ENCODE measurements at places on chromosomes 5 and 9.

- DNase-seq = no peak
Observed at GRCh38 chr9:93460689-93461413, 7.5 kb upstream of the FAM120AOS start.

- no peak for DNase-seq
Observed at GRCh38 chr5:6305853-6306252, 72.5 kb downstream of the MED10 start.

DNA sequence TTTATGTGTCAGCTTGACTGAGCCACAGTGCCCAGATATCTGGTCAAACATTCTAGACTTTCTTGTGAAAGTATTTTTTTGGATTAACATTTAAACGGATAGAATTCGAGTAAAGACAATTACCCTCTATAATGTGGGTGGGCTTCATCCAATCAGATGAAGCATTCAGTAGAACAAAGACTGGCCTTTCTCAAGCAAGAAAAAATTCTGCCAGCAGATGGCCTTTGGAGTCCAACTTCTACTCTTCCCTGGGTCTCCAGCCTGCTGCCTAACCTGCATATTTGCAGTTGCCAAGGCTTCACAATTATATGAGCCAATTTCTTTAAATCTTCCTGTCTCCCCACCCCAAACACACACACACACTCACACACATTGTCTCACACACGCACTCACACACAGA, 86.4 kb downstream of the MED10 start:
- DNase-seq = no peak

DNA sequence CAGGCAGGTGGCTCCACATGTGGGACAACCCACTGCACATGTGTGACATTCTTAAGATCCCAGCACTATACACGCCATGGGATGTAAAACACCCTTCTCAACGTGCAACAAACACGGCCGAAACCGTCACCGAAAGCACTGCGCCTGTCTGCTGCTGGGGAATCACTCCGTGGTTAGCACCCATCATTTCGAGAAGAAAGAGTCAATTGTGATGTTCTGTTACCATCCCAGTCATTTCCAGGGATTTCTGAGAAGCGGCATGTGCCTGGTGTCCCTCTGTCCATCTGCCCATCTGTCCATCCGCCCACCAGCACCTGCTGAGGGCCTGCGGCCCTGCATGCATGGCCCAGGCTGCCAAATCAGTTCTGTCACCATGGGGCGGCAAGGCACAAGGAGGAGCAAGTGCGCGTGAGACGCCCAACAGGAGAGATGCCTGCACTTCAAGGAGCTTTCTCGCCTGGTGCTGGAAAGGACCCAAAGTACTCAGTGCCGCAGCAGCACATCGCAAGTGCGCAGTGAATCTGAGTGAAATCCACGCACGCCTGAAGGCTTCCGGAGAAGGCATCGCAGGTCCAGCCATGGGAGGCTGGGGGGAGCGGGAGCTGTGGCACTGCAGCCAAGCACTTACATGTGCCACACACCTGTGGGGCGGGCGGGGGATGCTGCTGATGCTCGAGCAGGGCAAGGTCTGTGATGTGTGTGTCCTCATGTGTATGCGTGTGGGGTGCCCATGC, 38.0 kb downstream of the VAV2 start:
- DNase-seq = no peak

DNA sequence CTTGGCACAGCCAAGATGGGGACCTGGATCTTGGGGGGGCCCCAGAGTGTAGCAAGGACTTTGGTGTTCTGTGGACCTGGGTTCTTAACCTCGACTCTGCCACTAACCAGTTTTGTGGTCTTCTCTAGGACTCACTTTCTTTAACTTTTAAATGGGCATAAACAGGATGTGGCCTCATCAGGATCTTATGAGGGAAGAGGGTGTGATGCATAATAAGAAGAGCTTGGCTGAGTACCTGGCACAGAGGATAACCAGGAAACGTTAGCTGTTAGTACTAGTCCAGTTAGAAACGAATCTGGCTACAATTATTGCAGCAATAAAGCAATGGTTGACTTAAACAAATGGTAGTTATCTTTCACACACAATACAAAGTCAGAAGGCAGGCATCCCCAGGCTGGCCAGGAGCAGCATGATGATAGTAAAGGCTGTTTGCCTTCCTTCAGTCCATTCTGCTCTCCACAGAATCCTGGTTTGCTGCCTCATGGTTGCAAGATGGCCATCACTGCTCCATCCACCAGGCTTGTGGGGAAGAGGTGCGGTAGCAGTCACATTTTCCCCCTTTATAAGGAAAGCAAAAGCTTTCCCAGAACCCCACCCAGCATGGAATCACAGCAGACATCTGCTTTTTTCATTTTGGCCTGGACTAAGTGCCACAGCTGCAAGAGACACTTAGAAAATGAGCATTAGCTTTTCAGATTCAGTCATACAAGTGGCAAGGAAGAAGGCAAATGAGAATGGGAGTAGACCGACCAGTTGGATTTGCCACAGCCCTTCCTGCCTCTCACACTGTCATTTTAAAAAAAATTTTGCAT, 225.0 kb downstream of the AOPEP start:
- DNase-seq = no peak

DNA sequence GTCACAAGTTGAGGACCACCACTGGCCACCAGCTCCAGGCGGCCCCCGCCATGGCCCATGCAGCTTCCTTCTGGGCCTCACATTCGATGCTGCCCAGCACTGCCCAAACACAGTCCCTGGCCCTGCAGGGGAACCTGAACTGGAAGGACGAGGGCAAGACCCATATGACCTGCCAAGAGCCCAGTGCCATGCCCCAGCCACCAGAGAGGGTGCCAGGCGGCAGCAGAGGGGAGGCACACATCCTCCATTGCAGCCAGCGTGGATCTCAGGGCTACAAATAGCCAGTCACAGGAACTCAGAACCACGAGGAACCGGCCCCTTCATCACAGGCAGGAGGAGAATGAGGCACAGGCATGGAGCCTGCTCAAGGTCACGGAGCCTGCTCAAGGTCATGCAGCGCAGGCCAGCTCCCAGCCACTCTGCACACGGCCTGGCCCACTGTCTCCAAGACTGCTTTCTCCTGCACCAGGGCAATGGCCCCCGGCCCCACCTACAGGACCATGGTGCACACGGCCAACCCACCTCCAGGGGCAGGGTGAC, 69.6 kb downstream of the SEMA4D start:
- DNase-seq = no peak

DNA sequence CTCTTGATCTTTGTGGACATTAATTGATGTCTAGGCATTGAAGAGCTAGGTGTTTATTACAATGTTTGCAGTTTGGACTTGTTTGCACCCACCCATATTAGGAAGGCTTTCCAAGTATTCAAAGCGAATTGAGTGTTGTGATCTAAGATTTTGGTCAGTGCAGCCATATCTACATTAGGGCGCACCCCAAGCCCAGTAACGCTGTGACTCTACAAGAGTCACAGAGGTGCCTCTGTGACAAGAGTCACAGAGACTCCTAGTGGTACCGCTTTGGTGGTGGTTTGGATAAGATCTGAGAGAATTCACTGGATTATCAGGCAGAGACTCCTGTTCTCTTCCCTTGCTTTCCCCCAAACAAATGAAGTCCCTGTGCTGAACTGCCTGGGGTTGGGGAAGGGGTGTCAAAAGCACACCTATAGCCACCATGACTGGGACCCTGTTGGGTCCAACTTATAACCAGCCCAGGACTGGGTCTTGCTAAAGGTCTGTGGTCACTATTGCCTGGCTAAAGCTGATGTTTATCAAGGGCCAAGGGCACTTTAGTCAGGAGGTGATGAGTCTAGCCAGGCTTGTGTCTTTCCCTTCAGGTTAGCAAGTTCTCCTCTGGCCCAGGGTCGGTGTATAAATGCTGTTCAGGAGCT, 114.1 kb upstream of the RIOK2 start:
- peak; percentile 4 for DNase-seq

GRCh38 chr9:131987232-131987631, 92.4 kb downstream of the MED27 start:
- DNase-seq = no peak

GRCh38 chr9:116323012-116323411, 169.4 kb downstream of the PAPPA start:
- no peak for DNase-seq

GRCh38 chr9:135858491-135859185, 48.7 kb downstream of the CAMSAP1 start:
- no peak for DNase-seq

GRCh38 chr5:67807439-67807888, 408.1 kb upstream of the PIK3R1 start:
- no peak for DNase-seq

DNA sequence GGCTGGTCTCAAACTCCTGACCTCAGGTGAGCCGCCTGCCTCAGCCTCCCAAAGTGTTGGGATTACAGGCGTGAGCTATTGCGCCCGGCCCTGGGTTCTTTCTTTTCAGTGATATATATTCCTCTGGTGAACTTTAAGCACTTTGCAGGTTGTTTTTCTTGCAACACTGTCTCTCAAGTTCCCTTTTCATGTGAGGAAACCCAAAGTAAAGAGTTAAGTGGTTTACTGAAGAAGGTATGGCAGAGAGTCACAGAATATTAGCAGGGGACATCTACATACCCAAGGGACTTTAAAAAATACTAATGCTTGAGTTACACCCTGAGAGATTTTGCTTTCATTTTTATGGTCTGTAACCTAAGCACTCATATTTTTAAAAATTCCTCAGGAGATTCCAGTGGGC, 6.7 kb upstream of the GAPT start:
- DNase-seq = no peak

DNA sequence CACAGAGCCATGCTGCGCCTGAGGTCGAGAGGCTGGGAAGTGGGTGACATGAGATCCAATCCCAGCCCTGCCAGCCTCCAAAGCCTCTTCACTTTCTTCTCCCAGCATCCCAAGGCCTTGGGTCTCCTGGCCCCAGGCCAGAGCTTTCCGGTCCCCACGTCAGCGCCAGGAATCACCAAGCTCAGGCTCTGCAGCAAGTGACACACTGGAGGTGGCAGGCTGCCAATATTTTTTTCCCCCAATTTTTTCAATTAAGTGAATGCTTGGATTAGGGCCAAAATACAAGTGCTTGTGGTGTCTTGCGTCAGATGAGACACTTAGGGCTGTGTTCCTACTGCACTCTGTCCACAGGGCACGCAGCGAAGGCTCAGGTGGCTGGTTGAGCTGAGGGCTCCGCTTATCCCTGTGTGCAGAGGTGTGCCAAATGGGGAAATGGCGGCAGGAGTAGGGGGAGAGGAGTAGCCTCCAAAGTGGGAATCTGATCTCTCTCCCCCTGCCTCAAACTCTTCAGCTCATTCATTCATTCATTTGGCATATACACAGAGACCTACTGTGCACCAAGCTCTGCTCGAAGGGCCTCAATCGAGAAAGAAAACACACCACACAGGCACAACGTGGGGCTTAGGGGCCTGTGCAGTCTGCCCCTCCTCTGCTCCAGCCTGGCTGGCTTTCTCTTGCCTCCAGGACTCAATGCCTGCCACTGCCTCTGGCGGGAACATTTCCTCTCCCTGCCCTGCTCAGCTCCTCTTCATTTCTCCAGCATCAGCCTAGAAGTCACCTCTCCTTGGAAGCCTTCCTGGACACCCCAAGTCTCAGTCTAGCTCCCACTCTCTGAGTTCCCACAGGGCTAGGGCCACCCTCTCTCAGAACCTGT, 16.6 kb downstream of the SH3PXD2B start:
- DNase-seq = no peak

DNA sequence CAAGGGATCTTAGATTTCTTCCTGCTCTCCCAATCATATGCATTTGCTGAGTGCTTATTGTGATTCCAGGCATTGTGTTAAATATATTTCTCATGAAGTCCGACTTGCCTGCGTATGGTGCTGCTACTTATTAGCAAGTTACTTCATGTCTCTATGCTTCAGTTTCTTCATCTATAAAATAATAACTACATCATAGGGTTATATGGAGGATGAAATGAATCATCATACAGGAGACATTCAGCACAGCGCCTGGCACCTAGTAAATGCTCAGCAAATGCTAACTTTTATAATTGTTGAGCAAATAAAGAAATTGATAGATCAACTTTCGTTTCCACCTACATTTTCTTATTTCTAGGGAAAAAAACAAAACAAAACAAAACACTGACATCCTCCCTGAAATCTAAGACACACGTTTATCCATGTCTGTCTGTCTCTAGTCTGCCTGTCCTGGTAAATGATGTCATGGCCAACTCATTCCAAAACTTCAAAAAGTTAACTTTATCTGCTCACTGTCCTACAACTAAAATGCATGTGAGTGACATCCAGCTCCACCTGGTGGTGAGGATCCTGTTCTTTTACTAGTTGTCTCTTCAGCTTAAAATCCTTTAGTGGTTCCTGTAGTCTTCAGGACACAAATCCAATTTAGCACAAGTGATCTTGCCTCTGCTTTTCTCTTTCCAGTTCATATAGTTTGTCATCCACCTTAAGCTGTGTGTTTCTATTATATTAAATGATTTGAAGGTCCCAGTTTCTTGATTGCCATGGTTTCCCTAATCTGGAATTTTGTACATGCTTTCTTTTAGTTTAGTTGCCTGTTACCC, 27.7 kb downstream of the PPP3R2 start:
- no peak for DNase-seq

DNA sequence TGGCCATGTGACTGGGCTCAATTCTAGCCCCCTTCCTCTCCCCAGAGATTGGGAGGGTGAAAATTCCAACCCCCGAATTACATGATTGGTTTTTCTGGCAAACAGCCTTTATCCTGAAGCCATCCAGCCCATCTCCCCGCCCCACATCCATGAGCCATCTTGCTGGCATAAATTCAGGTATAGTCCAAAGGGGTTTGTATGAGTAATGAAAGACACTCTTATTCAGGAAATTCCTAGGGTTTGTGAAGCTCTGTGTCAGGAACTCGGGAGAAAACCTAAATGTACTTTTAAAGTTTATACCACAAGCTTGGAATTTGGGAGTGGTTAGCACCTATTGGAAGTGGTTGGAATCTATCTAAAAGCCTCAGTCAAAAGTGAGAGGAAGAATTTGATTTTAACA, 80.6 kb upstream of the SIMC1 start:
- DNase-seq = no peak

DNA sequence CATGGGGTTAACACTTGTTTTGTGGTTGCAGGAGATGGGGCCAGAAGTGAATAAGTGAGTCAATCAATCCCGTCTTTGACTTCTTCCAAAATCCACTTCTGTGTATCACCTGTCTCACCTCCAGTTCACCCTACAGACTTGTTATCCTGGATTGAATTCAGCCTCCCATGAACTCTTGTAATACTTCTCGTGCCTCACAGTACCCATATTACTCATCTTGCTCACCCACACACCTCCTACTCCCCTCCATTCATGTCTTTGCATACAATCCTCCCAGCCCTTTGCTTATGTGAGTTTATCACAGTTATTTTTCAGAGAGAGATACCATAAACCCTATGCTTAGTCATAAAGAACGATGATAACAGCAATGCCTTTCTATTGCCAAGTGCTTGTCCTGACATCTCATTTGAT, 52.9 kb upstream of the PAPPA start:
- no peak for DNase-seq

Measured in right renal cortex interstitium (tissue), 3 donors.